ENCODE measurements at places on chromosomes 3 and 15. TPM values are rescaled to one million over a fixed set of nuclear protein-coding genes. Genes with fewer than 3 reads are reported as not detected.

DNA sequence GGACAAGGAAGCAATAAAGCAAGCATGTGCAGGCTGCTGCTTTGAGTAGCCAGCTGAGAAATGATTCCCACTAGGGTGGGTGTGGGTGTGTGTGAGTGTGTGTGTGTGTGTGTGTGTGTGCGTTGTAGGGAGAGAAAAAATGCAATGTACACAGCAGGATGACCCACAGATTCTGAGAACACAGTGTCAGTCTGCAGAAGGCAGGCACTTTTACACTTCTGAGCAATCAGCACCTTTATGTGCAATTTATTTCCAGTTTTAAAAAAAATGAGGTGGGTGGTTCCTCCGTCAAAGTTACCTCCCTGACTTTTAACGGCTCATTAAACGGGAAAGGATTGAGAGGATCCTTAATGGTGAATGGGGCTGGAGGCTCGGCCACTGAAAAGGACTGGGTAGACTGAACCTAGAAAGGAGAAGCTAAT, 38.5 kb upstream of the LIPC start:
- no peak for DNase-seq

AGTR1 gene
- 3.8 TPM for total RNA-seq

GRCh38 chr3:20051123-20051806, 11.0 kb downstream of the KAT2B start:
- DNase-seq: no peak

ALPK3 gene
- total RNA-seq: 0.18 TPM

SATB1 gene
- 101 TPM for total RNA-seq

GRK7 gene
- total RNA-seq: not detected

SOX14 gene
- total RNA-seq: not detected

DNA sequence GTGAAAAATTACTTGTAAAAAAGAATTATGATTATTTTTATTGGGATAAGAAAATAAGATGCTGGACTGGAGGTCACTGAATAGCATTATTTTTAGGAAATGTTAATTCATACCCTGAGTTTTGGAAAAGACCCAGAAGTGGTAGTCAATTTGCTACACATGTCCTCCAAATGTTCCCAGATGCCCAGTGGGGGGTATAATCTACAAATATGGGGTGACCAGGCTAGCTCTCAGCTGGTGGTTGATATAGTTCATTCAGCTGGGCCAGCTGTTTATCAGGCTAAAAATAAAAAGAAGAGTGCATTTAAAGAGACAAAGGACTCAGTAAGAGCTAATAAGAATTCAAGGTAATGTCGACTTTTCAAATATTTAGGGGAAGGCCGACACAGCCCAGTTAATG, 402.0 kb upstream of the GOLIM4 start:
- no peak for DNase-seq

DNA sequence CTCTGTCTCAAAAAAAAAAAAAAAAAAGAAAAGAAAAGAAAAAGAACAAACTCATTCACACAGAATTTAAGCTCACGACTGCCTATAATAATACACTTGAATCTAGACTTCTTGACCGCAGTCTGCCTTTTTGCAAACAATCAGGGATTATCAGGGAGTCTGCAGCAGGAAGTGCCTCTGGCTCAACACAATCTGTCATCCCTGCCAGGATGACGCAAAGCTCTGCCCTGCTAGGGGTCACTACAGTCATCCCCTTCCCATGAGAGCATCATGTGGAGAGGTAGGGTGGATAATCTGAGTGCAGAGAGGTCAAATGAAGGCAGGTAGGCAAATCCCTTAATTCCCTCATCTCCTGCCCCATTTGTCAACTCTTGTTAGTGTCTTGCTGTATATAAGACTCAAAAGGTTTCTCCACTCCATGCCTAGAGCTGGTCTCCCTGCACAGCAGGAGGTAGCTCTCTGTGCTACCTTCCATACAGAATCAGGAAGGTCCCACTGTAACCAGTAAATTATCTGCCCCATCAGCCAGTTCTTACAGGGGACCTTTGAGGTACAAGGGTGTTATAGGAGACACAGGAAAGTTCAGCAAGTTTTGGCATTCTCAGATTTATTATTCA, 4.2 kb downstream of the UBAP1L start:
- no peak for DNase-seq

SLC28A1 gene
- 4.1 TPM for total RNA-seq

GNAT1 gene
- total RNA-seq: not detected

GRCh38 chr3:42394579-42395288, 15.7 kb downstream of the LYZL4 start:
- no peak for DNase-seq

DNA sequence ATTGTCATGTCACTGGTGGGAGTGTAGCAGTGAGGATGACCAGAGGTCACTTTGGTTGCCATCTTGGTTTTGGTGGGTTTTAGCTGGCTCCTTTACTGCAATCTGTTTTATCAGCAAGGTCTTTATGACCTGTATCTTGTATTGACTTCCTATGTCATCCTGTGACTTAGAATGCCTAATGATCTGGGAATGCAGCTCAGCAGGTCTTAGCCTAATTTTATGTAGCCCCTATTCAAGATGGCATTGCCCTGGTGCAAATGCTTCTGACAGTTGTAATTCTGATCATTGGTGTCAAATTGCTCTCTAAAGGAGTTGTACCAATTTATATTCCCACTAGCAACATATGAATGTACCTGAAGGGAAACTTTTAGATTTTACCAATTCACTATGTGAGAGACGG, 74.4 kb downstream of the STRIT1 start:
- DNase-seq: no peak

DNA sequence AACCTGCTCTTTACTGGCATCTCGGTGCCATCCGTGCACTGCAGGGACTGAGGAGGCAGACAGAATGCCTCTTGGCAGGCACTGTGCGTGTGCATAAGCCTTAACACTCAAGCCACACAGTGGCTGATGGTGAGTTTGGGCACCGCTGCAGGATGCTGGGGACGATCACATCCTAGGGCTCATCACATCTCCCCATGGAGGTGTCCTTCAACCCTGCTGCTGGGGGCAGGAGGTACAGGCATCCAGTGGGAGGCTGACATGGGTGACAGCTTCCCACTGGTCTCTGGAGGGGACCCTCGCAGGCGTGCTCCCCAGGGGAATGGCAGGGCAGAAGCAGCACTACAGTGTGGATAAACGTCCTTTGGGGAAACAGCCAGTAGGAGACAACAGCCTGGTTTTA, 190.9 kb downstream of the ADAMTS17 start:
- no peak for DNase-seq

XCR1 gene
- total RNA-seq: not detected

- no peak for DNase-seq
Measured at GRCh38 chr3:77868725-77869124, 828.8 kb downstream of the ROBO2 start.

GRCh38 chr3:179670311-179670710, 17.5 kb downstream of the USP13 start:
- DNase-seq: no peak

GRCh38 chr3:47011371-47011770, 31.9 kb downstream of the NBEAL2 start:
- DNase-seq: no peak

DNA sequence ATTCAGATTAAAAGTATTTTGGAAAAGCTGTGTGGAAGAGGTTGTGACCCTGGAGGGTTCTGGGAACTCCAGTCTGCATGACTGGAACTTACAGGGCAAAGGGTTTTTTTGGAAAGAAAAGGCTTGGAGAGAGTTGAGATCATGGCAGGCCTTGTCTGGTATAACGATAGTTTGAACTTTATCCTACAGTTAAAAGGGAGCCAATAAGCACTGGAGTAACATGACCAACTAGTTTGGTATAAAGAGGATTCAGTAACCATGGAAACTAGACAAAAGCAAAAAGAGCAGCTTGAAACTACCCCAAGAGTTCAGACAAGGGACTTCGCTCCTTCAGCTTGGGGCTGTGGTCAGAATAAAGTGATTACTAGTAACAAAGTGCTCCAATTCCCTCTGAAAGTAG, 151.2 kb upstream of the TMCO5A start:
- no peak for DNase-seq

DNA sequence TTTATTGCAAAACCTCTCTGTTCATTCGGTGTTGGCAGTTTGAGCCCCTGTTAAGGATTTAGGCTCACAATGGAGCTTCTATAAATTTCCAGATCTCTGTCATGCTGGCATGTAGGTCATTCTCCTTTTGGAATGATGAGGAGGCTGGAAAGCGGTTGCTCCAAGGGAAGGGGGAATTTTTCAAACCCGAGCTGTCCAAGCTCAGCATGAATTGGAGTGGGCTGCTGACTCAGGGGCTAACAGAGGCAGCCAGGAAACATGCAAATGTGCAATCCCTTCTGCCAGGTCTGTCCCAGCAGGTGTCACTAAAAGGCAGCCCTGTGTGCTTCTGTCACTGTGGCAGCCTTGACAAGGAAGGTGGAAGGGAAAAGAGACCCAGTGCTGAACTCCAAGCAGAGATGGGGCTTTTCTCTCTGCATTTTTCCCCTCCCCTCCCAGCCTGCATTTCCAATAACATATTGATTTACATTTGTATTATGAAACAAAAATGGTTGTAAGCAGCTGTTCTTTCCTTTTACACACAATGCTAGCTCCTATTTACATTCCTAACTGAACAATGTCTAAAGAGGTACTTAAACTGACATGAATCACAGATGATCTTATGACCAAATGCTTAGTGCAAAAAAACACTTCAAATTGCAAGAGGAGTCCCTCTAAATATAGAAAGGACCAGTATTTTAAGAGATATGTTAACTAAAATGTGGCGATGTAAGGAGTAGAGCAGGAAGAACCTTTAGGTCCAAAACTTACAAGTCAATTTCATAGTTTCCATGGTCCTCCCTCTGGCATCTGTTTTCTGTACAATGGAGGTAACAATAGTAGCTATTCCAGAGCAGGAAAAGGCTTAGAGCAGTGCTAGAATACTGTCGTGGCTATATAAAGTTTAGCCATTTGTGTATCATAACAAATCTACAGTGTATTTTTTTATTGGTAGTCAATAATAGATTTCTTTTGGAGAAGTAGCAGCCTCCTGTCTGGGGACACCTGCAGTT, 84.5 kb upstream of the ATP10A start:
- no peak for DNase-seq

- DNase-seq: no peak
Measured at GRCh38 chr3:557972-558371, 361.4 kb downstream of the CHL1 start.

MESP1 gene
- not detected for total RNA-seq

GOLGA8R gene
- total RNA-seq: 5.0 TPM

ACKR2 gene
- total RNA-seq: 1.1 TPM

CD80 gene
- total RNA-seq: 4.2 TPM

DNA sequence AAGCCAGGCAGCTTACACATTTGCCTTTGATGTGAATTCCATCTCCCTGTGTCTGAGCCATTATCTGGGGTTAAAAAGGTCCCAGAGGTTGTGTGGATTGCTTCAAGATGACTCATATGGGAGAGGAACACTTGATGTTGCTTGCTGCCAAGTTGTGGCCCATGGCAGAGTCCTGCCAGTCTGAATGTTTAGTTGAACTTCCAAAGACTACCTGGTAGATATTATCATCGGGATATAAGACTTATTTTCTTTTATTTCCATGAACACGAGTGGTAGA, 85.6 kb downstream of the TJP1 start:
- DNase-seq: peak; percentile 53

COL8A1 gene
- not detected for total RNA-seq

Measured in Peyer's patch (tissue), 4 donors.